ENCODE measurements at places on chromosomes 11 and 22.

DNA sequence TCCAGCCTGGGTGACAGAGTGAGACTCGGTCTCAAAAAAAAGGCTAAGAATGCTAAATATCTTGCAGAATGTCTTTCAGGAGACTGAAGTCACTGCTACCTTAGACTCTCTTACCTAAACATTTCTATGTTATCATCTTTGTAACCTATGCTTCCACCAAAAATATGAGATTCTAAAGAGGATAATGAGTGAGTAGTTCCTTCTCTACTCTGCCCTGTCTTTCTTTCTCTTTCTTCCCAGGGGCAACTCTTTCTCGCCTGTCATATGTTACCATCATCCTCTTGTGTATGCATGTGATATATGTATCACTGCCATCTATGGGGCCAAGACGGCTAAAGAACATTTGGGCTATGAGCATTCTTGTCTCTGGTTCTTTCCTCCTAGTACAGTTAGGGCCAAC, 9.0 kb upstream of the RASSF10 start:
- DNase-seq: no peak

GRCh38 chr11:38123673-38124072, 1525.6 kb upstream of the RAG2 start:
- DNase-seq: no peak

- no peak for DNase-seq
Observed at GRCh38 chr11:35427071-35427470, 7.7 kb upstream of the SLC1A2 start.

DNA sequence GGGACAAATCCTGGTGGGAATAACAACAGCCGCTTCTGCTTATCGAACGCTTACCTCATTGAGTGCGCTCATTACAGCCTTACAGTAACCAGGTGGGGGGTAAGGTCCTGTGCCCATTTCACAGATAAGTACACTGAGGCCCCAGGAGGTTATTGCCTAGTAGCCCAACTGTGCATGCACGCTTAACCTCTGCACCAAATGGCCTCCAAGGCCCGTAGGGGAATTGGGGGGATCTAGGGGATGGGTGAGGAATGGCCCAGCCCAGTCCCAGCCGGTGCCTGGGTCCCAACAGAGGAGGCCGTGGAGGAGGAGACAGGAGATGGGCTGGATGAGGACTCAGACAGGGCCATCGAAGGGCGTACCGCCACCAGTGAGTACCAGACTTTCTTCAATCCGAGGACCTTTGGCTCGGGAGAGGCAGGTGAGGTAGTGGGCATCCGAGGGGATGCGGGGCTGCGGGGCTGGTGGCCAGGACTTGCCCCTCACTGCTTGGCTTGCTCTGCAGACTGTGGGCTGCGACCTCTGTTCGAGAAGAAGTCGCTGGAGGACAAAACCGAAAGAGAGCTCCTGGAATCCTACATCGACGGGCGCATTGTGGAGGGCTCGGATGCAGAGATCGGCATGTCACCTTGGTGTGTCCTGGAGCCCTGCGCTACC, 7.3 kb downstream of the F2 start:
- DNase-seq: no peak

DNA sequence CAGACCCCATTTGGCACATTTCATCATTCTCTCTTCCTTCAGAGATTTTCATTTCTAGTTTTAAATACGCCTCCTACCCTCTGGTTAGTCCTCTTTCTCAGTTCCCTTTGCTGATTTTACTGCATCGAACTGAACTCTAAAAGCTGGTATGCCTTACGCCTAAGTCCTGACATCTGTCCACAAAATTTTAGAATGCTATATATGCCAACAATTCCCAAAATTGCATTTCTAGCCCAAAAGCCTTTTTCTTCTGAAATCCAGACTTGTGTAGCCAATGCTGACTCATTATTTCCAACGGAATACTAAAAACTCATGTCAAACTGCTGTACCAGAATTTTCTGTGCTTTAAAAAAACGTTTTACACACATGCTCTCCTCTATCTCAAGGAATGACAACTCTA, 1124.4 kb upstream of the TENM4 start:
- DNase-seq: no peak
